ENCODE measurements at places on chromosomes 6 and 20.

- no peak for DNase-seq
These were observed 55.9 kb upstream of the ID4 start for GRCh38 chr6:19781269-19781668.

DNA sequence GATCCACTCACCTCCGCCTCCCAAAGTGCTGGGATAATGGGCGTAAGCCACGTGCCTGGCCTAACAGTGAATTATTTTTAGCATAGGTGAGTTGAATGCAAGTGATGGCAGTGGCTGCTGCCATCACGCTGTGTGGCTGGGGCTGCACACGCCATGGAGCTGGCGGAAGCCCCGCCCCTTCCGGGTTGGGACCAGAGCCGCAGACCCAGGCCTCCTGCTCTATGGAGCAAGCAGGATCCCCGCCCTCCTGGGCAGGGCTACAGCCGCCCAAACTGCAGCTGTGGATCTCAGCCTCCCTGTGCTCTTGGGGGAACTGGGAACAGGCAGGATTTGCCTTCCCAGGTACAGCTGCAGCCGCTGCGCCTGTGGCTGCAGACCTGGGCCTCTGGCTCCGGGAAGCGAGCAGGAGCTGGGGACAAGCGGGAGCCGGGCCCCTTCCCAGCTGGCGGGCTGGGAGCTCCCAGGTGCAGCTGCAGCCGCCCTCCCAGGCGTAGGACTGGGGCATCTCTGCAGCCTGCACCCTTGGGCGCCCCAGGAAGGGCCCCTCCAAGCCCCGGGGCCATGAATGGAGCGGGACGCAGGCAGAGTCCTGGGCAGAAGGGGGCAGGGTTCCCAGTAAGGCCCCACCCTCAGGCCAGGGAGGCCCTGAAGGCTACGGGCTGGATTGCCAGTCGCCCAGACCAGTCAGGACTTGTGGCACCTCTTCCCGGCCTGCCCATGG, 30.9 kb upstream of the SLA2 start:
- DNase-seq, result no peak

DNA sequence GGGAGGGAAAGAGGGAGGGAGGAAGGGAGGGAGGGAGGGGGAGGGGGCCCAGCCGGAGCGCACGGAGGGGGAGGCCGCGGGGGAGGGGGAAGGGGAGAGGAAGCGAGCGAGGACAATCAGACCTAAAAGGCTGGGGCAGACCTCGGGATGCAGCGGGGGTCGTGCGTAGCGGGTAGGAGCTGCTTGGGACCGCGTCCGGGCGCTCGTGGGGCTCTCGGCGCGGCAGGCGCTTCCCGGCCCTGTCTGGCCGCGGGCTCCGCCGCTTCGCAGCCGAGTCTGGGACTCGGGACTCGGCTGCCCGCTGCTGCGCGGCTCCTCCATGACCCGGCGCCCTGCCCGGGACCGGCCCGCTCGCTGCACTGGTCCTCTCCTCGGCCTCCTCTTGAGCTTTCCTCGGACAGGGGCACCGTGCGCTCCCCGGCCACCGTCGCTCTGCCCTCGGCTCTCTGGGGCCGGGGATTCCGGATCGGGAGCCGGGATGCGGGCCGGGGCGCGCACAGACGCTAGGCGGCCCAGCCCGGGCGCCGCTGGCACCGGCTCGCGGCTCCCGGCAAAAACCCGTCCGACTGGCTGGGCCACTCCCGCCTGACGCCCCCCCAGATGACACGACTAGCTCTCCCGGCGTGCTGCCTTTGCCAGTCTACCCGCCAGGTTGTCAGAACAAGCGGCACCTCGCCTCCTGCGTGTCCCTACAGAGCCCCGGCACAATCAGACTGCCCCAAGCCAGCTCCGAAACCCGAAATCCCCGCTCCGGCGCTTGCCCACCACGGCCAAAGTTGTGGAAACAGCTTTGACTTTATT, 2.2 kb downstream of the TFAP2A start:
- DNase-seq, result no peak

GRCh38 chr6:51266604-51267003, 447.9 kb downstream of the TFAP2B start:
- DNase-seq, result no peak

- DNase-seq, result no peak
These were observed 306.5 kb upstream of the RUNX2 start for GRCh38 chr6:45021676-45022075.

GRCh38 chr20:39089029-39089428, 126.9 kb downstream of the DHX35 start:
- no peak for DNase-seq

DNA sequence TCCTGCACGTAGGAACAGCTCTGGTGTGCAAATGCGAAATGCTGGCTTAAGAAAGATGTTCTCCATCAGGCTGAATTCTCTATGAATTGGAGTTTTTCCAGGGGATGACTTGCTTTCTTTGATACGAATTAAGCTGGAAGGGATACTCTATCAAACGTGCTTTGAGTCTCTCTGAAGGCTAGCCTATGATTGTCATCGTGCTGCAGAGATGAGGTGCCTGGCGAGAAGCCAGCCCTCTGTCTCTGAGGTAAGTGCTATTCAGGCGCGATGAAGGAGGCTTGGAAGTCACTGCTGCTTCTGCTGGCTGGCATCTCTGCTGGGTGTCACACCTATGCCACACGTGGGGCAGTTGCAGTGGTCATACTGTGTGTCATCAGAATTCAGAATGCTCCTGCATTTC, 223.7 kb downstream of the TAF4 start:
- DNase-seq, result peak; percentile 3

DNA sequence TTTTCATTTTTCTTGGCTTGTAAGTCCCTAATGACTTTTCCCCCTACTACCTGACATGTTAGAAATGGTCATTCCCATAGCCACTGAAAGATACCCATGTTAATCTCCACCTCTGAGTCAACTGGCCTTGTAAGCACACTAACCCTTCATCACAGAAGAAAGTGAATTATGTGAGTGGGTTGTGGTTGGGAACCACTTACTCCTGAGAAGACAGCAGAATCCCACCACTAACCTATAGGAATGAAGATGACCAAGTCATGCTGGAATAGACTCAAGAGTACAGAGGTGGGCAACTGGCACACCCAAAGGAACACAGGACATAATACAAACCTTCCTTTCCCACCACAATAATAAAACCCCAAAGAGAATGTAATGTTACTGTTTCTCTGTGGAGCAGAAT, 30.1 kb downstream of the RAMACL start:
- DNase-seq, result no peak

- DNase-seq, result peak; percentile 75
These were observed 200.5 kb downstream of the ARID1B start for GRCh38 chr6:156977527-156978291.

DNA sequence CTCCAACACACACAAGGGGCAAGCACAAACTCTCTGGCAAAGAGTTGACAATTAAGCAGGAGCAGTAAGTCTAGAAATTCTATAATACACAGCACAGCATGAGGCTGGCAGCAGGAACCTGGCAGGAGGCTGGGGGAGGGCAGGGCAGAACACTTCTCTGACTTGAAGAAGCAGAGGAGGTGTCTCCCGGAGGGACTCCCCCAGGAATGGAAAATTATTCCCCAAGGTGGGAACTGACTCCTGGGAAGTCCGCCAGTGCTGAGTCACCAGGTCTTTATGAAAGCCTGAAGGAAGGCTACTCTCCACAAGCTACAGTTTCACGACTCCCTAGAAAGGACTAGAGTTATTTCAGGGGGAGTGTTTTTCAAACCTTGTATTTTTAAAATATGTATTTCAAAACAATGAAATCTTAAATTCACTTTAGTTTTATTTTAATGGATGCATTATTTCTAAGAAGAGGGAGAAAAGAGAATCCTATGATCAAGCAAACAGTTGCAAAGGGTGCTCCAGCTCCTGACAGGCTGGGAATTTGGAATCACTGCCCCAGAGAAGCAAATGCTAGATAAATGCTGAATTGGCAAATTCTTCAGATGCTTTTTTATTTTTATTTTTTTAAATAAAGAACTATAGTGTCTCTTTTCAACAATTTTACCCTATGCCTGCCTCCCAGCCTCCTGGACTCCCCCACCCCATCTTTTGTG, 192.8 kb downstream of the LY86 start:
- DNase-seq, result peak; percentile 78
